ENCODE measurements at places on chromosomes 2 and 18. TPM values are rescaled to one million over a fixed set of nuclear protein-coding genes. Genes with fewer than 3 reads are reported as not detected.
A peak's percentile ranks its signal among the peaks of the same experiment; 100 is the strongest.

- peaks cover 65% of the 10 kb centered on the region for H3K4me1 ChIP-seq
- peak overlapping the region; percentile 97 for H3K4me3 ChIP-seq
- DNase-seq: no peak
- peak overlapping the region; percentile 100 for H3K27ac ChIP-seq
- no peaks in the 10 kb centered on the region for H3K27me3 ChIP-seq
These were observed 1.0 kb downstream of the HDLBP start for GRCh38 chr2:241314226-241315092.

DNA sequence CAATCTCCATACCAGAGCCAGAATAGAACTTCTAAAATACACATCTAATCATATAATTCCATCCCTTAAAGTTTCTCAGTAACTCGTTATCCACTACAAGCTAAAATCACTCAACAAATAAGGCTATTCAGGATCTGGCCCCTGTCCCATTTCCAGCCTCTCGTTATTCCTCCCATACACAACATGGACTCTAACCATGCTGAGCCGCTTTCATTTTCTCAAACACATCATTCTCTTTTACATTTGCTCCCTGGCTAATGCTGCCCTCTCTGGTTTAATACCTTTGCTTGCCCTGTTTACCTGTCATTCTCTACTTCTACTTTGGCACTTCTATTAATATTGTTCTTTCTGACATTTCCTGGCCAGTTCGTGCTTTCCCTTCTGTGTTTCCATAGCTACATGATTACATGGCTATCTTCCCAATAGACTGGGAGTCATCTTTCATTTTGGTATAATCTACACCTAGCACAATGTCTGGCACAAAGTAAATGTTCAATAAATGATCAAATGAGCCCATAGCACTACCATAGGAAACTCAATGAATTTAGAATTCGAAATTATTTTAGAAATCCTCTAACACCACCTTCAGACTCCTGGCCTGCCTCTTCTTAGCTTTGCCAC is 163.6 kb upstream of the VRK2 start:
- no peak overlapping the region for H3K27ac ChIP-seq
- no peaks in the 10 kb centered on the region for H3K4me1 ChIP-seq
- H3K4me3 ChIP-seq: no peak overlapping the region
- no peaks in the 10 kb centered on the region for H3K36me3 ChIP-seq

DNA sequence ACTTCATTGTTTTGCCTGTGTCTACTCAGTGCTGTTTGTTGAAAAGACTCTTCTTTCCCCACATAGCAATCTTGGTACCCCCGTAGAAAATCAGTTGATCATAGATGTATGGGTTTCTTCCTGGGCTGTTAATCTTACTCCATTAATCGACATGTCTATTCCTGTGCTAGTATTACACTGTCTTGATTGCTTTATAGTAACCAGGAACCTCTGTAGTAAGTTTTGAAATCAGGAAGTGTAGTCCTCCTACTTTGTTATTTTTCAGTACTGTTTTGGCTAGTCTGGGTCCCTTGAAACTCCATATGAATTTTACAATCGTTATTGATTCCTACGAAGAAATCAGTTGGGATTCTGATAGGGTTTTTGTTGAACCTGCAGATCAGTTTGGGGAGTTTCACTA is 78.8 kb upstream of the FAM136A start:
- peaks cover 20% of the 10 kb centered on the region for H3K27me3 ChIP-seq
- H3K27ac ChIP-seq: no peak overlapping the region
- H3K36me3 ChIP-seq: no peaks in the 10 kb centered on the region
- H3K4me1 ChIP-seq: no peaks in the 10 kb centered on the region

- H3K27ac ChIP-seq: peak overlapping the region; percentile 46
- H3K4me3 ChIP-seq: no peak overlapping the region
- H3K27me3 ChIP-seq: no peaks in the 10 kb centered on the region
- no peaks in the 10 kb centered on the region for H3K36me3 ChIP-seq
These were observed 67.3 kb downstream of the CLHC1 start for GRCh38 chr2:55164534-55165480.

DNA sequence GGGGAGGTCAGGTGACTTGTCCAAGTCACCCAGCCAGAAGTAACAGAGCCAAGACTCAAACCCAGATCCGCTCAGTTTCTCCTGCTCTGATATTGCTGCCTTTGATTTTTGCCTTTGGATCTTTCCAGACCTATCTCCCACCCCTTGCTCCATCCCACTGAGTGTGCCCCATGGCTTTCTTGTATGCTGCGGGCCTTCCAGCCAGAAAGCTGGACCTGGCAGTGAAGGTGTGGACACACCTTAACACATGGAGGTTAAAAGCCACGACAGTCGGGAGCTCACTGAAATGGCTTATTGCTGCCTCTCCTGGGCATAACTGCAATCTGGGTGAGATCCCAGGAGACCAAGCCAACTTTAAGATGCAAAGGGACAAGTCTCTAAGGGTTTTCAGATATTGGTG is 86.7 kb downstream of the LONRF2 start:
- peak; percentile 62 for DNase-seq
- peak overlapping the region; percentile 67 for H3K27ac ChIP-seq
- no peaks in the 10 kb centered on the region for H3K27me3 ChIP-seq
- H3K4me1 ChIP-seq: peaks cover 53% of the 10 kb centered on the region

DNA sequence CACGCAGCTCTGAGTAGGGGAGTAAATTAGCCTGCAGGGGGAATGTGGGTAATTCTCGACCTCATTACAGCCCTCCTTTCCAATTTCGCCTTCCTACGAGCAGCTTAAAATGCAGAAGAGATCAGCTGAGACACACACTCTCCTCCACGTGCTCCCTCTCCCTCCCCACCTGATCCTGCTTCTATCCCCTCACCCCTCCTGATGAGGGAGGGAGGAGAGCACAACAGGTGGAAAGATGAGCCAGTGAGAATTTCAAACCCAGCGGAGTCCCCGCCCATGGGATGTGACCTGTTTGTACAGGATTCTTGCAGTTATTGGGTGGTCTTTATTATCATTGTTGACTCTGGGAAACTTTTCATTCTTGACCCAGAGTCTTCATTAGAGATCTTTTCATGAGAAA is 35.5 kb downstream of the DDX18 start:
- peaks cover 39% of the 10 kb centered on the region for H3K27me3 ChIP-seq
- no peak overlapping the region for H3K4me3 ChIP-seq
- no peaks in the 10 kb centered on the region for H3K36me3 ChIP-seq

DNA sequence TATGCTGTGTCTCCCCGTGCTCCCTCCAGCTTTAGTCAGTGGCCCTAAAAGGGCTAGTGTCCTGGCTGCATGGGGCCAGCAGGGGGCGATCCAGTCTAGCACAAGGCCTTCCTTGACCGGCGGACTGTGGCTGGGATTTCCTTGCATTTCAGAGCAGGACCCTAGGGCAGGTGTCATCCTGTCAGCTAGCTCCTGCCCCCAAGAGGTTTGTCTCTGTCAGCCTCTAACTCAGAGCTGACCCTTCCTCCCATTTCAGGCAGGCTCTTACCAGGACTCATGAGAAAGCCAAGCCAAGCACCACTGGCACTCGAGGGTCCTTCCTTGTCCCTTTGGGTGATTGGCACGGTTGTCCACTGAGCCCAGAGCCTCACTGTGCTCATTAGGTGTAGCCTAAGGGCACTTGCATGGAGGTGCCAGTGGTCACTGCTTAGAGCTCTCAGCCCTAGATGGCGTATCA is 140.3 kb downstream of the RPIA start:
- no peak overlapping the region for H3K27ac ChIP-seq
- no peak overlapping the region for H3K4me3 ChIP-seq
- no peaks in the 10 kb centered on the region for H3K27me3 ChIP-seq
- no peak for DNase-seq

GRCh38 chr2:149438330-149438960 is 108.1 kb downstream of the LYPD6 start:
- no peaks in the 10 kb centered on the region for H3K27me3 ChIP-seq
- H3K36me3 ChIP-seq: no peaks in the 10 kb centered on the region
- H3K4me1 ChIP-seq: peaks cover 10% of the 10 kb centered on the region
- no peak overlapping the region for H3K27ac ChIP-seq
- H3K4me3 ChIP-seq: no peak overlapping the region

- H3K27me3 ChIP-seq: no peaks in the 10 kb centered on the region
- H3K36me3 ChIP-seq: no peaks in the 10 kb centered on the region
- H3K4me3 ChIP-seq: no peak overlapping the region
- peaks cover 52% of the 10 kb centered on the region for H3K4me1 ChIP-seq
These were observed 42.9 kb upstream of the HS6ST1 start for GRCh38 chr2:128361376-128362131.

DNA sequence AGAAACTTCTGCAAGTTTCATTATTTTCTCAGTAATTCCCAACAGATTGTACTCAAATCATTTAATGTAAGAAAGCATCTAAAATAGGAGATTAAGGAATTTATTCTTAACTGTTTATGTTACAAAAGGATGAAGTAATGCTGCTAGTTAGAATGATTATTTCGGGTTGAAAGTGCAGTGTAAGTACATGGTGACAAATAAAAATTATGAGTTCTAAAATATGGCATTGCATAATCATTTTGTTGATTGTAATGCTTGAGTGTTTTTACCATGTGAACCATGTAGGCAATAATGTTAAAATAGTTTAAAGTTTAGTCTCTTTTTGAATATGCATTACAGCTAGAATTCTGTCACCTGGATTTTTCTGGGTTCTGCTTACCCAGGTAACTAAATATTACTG is 149.0 kb upstream of the SP5 start:
- no peaks in the 10 kb centered on the region for H3K4me1 ChIP-seq
- DNase-seq: no peak
- no peak overlapping the region for H3K4me3 ChIP-seq
- peaks cover 49% of the 10 kb centered on the region for H3K27me3 ChIP-seq

DNA sequence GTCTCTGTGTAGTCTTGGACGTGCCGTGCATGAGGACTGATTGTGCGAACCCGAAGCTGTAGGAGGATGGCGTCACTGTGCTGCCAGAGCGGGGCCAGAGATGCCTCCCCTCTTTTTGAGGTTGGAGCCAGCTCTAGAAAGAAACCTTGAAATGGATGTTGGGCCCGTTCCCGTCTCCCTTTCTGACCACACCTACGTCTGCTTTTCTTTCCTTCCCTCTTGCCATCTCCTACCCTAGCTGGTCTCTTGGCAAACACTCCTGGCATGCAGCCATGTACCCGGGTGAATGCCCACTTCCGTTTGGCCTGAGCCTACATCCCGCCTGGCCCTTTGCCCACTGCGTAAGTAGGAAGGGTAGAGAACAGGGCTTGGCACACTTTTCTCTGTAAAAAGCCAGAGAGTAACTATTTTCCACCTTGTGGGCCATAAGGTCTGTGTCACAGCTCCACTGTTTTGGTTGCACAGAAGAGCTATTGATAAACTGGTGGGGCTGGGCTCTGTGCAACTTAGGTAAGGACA is 37.4 kb downstream of the SH3BP4 start:
- no peak overlapping the region for H3K27ac ChIP-seq
- no peaks in the 10 kb centered on the region for H3K27me3 ChIP-seq
- peaks cover 51% of the 10 kb centered on the region for H3K4me1 ChIP-seq
- H3K4me3 ChIP-seq: no peak overlapping the region
- peaks cover 15% of the 10 kb centered on the region for H3K36me3 ChIP-seq

- no peak overlapping the region for H3K27ac ChIP-seq
- peaks cover 29% of the 10 kb centered on the region for H3K4me1 ChIP-seq
- H3K4me3 ChIP-seq: no peak overlapping the region
- H3K36me3 ChIP-seq: peaks cover 2% of the 10 kb centered on the region
These were observed 24.6 kb downstream of the CUL3 start for GRCh38 chr2:224560549-224560948.

DNA sequence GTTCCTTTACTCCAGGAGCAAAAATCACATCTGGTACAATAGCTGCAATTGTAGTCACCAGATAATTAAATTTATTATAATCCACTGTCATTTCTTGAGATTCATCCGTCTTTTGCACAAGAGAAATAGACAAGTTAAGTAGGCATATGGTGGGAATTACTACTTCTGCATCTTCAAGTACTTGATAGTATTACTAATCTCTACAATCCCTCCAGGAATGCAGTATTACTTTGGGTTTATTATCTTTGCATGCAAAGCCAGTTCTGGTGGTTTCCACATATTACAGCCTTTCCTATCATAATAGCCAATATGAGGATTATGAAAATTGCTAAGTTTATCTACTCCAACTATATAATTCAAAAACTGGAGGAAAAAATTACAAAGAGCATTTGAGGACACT is 254.1 kb downstream of the IKZF2 start:
- H3K4me1 ChIP-seq: no peaks in the 10 kb centered on the region
- no peaks in the 10 kb centered on the region for H3K36me3 ChIP-seq
- no peak overlapping the region for H3K4me3 ChIP-seq
- H3K27ac ChIP-seq: no peak overlapping the region
- H3K27me3 ChIP-seq: no peaks in the 10 kb centered on the region

DNA sequence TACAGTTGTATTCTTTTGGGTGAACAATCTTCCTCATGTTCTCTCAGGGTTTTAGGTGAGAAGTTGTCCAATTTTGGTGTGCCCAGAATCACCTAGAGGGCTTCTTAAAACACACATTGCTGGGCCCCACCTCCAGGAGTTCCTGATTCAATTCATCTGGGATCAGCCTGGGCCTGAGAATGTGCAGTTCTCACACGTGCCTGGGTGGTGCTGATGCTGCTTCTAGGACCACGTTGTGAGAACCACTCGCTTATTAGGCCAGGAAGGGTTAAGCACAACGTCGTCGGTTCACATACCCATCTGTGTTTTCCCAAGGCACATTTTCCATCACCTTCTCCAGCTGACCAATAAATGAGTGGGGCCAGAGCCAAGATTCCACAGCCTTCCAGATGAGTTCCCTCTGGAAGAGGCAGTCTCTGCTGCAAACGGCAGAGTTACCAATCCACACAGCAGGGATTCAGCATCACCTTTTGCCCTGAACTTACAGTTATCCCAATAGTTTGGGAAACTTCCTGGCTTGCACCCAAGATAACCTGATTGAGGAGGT is 277.7 kb upstream of the HNRNPA3 start:
- DNase-seq: no peak
- H3K4me3 ChIP-seq: no peak overlapping the region
- peaks cover 10% of the 10 kb centered on the region for H3K4me1 ChIP-seq
- no peak overlapping the region for H3K27ac ChIP-seq

DNA sequence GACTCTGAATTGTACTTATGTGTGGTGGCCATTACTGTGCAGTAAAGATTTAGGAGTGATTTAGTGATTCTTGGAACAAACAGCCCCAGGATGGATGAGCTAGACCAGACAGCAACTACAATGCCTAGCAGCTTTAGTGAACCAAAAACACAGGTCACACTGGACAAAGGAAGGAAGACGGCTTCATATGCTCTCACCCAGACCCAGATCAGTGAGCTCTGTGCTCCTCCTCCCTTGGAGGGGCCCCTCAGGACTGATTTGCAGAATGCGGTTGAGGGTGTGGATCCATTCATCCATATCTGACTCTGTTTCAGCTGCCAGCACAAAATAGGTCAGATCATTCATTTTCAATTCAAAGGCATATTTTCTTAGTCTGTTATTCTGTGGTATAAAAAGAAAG is 159.7 kb upstream of the CCDC195 start:
- no peak overlapping the region for H3K4me3 ChIP-seq
- no peak for DNase-seq
- H3K36me3 ChIP-seq: peaks cover 23% of the 10 kb centered on the region
- H3K4me1 ChIP-seq: peaks cover 17% of the 10 kb centered on the region

GRCh38 chr2:200317975-200318374 is 11.5 kb downstream of the SPATS2L start:
- no peaks in the 10 kb centered on the region for H3K36me3 ChIP-seq
- peak overlapping the region; percentile 3 for H3K27ac ChIP-seq

The FMNL2 gene
- total RNA-seq: 44.0 TPM

The HOXD11 gene
- not detected for total RNA-seq

The AQP12A gene
- total RNA-seq: not detected

The CAVIN2 gene
- 6.6 TPM for total RNA-seq

The TDRD15 gene
- total RNA-seq: not detected

The UPP2 gene
- total RNA-seq: not detected

The GAL3ST2 gene
- total RNA-seq: not detected
